ENCODE measurements at places on chromosomes 11 and 22.

DNA sequence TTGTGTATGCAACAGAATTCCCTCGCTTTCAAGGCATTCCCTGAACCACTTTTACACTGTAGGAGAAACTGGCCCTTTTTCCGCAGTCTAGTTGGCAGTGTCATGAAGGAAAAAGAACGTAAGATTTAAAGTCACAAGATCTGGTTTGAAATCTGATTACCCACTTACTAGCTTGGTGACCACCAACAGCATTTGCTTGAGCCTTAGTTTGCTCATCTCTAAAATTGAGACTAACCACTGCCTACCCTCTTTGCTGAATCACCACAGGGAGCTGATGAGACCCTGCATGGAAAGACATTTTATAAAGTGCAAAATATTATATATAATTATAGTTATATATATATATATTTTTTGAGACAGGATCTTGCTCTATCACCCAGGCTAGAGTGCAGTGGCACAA lies 39.4 kb downstream of the SYTL2 start:
- DNase-seq: no peak

DNA sequence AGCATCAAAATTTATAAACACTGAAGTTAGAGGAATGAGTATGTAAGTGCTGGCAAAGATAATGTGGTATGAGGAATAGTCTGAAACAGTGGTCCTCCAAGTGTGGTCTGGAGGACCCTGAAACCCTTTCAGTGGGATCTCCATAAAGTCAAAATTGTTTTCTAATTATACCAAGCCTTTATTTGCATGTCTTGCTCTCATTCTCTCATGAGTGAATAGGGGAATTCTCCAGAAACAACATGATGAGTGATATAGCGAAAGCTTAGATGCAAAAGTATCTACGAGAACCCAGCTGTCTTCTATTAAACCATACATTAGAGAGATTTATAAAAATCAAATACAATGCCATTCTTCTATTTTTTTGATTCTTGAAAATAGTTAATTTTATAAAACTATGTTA lies 145.0 kb upstream of the RAG2 start:
- DNase-seq: no peak

DNA sequence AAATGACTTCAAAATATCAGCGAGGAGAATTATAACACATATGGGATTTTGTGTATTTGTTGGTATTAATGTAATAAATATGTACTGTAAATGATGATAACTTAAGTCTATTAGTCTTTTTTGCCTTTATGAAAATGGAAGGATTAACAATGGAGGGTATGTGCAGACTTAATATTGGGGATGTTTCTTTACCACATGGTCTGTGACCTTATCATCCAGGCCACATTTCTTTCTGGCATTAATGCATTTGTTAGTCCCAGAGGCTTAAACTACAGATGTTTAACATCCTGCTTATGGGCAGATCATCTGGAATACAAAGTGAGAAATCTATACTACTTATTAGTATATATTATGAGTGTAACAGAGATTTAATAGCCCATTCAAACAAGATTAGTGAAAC lies 64.6 kb downstream of the SOX6 start:
- no peak for DNase-seq

GRCh38 chr11:120511116-120511819 lies at the start of gene GRIK4:
Gene GRIK4, plus strand, starts transcription at chr11:120511748. Its CDS starts 148,571 bp downstream, at chr11:120660319.
- DNase-seq: peak; percentile 32

DNA sequence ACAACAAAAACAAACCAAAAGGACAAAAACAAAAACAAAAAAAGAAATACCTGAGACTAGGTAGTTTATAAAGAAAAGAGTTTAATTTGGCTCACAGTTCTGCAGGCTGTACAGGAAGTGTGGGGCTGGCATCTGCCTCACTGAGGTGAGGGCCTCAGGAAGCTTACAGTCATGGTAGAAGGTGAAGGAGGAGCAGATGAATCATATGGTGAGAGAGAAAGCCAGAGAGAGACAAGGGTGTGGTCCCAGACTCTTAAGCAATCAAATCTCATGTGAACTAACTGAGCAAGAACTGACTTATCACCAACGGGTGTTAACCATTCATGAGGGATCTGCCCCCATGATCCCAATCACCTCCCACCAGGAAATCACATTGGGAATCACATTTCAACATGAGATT lies 58.8 kb upstream of the ZBED5 start:
- no peak for DNase-seq

GRCh38 chr22:45196926-45197605 lies 33.3 kb downstream of the NUP50 start:
- DNase-seq: no peak

GRCh38 chr11:12148882-12149281 lies 38.5 kb downstream of the MICAL2 start:
- DNase-seq: no peak

GRCh38 chr11:2815762-2816496 lies 69.6 kb downstream of the CDKN1C start:
- no peak for DNase-seq

DNA sequence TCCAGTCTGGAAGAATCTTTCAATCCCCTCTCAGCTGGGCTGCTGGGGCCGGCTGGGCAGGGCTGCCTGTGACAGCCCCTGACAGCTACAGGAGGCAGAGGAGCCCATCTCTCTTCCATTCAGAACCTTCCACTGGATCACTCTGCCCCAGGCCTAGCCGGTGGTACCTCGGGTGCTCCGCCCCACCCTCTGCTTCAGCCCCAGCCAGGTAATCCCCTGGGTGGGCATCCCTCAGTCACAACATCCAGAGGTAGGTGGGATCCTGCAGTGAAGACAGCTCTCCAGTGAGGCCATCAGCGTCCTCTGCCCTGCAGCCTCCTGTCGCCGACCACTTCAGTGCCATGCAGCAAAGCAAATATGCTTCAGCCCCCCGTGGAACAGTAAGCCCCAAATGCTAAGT lies 223.7 kb downstream of the DSCAML1 start:
- DNase-seq: no peak

- DNase-seq: no peak
Observed at GRCh38 chr11:11531131-11531908, 90.5 kb downstream of the GALNT18 start.

GRCh38 chr11:34972892-34973291 lies 56.5 kb downstream of the PDHX start:
- DNase-seq: no peak

DNA sequence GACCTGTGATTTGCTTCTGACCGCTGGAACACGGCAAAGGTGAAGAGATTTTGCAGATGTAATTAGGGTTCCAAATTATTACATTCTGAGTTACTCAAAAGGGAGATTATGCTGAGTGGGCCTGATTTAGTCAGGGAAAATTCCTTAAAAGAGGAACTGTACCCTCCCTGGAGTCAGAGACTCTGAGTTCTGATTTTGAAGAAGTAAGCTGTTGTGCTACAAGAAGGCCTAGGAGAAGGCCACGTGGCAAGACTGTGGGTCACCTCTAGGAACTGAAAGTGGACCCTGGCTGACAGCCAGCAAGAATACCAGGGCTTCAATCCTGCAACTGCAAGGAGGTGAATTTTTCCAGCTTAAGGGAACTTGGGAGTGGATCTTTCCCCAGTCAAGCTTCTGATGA lies 45.3 kb downstream of the CHRDL2 start:
- no peak for DNase-seq

DNA sequence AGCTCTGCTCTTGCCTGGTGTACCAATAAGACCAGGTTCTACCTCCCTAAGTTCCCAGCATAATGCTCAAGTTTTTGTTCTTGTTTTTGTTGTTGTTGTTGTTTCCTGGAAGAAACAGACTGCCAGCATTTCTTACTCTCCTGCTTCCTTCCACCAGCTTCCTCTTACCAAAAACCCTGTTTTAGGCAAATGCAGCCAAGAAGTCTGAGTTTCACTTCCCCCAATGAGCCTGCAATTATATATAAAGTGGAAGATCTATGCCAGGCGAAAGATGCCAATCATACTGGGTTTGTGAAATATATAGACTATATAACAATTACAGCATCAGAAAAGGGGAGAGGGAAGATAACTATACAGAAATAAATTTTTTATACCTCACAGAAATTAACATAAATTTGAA lies 931.5 kb upstream of the FAT3 start:
- no peak for DNase-seq

DNA sequence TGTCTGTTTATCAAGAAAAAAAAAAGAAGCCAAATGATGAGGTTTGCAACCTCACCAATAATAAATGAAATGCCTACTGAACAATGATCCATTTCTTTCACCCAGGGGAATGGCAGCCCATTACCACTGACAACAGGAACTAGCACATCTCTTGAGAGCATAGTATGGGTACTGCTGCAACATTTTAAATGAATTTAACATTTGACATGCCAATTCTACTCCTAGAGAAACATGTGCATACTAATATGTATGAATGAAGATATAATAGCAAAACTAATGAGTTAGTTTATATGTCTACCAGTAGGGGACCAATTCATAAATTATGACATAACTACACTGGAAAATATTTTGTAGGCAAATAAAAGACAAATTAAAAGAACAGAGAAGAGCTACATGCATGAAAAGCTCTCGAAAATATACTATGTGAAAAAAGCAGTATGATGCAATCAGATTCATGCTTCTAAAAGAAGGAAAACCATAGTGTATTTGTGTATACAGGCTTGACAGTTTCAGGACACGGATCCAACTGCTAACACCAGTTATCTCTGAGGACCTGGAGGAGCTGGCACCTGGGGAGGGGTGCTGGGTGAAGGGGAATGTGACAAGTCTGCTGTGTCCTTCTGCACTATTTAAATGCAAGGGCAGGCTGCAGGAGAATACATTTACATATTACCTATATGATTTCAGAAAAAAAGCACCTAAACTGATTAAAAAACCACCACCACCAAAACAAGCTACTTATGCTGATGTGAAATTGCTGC lies 6.9 kb downstream of the SMCO4 start:
- DNase-seq: no peak

GRCh38 chr22:42297778-42298177 lies 27.3 kb upstream of the TCF20 start:
- no peak for DNase-seq

GRCh38 chr22:38754751-38755154 lies 1.0 kb downstream of the SUN2 start:
- DNase-seq: no peak

GRCh38 chr11:15975742-15976141 lies 380.6 kb downstream of the SOX6 start:
- DNase-seq: no peak

DNA sequence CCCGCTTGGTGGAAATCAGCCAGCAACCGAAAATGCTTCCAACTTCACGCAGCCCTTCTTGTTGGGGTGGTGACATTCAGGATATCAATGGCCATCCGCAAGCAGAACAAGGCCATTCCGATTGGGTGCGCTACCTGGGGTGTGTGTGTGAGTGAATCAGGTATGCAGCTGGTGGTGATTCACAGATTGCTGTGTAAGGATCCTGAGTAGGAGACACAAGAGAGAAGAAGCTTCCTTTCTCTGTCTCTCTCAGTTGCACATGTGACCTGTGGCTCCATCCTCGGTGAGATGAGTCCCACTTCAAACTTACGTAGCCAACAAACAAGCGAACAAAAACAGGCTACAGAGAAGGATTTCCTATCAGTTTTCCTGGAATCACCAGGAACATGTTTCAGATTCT lies 9.6 kb upstream of the TMEM184B start:
- no peak for DNase-seq

Data from naive thymus-derived CD8-positive, alpha-beta T cell (primary cell).